ENCODE measurements at places on chromosomes 13 and 19. TPM values are rescaled to one million over a fixed set of nuclear protein-coding genes. Genes with fewer than 3 reads are reported as not detected.

The APOE gene
- 4.1 TPM for total RNA-seq

The PLIN4 gene
- 8.9 TPM for total RNA-seq

The CCDC169 gene
- 6.7 TPM for total RNA-seq

The ZNF730 gene
- total RNA-seq: 2.6 TPM

The LRG1 gene
- not detected for total RNA-seq

The ZNF222 gene
- total RNA-seq: 4.8 TPM

The CNN1 gene
- total RNA-seq: 9.3 TPM

The C19orf67 gene
- total RNA-seq: 0.17 TPM

The ZNF492 gene
- 0.17 TPM for total RNA-seq

The TGFBR3L gene
- 0.58 TPM for total RNA-seq

The HCN2 gene
- total RNA-seq: 1.7 TPM

The DACT3 gene
- 15.5 TPM for total RNA-seq

The NANOS3 gene
- total RNA-seq: 0.66 TPM

The SELENOV gene
- not detected for total RNA-seq

The CEACAM1 gene
- not detected for total RNA-seq

The ZNF497 gene
- 0.87 TPM for total RNA-seq

The METTL21C gene
- total RNA-seq: not detected

The NLRP9 gene
- not detected for total RNA-seq

The PAN3 gene
- 22.1 TPM for total RNA-seq

The GPR12 gene
- not detected for total RNA-seq

The SHANK1 gene
- 7.3 TPM for total RNA-seq

The KLK3 gene
- not detected for total RNA-seq

The PROZ gene
- not detected for total RNA-seq

The ZNF790 gene
- 8.3 TPM for total RNA-seq

The NRTN gene
- 0.50 TPM for total RNA-seq

The SIGLEC10 gene
- not detected for total RNA-seq

The SNAPC2 gene
- 36.7 TPM for total RNA-seq

The ZNF136 gene
- 6.4 TPM for total RNA-seq

The DIAPH3 gene
- total RNA-seq: 19.6 TPM

The CACNA1A gene
- 29.6 TPM for total RNA-seq

The RAB20 gene
- total RNA-seq: 8.3 TPM

The ZNF845 gene
- 7.6 TPM for total RNA-seq

The CEACAM4 gene
- total RNA-seq: not detected

The C19orf33 gene
- not detected for total RNA-seq

The ENOX1 gene
- total RNA-seq: 1.6 TPM

The MCF2L gene
- total RNA-seq: 0.33 TPM

The LGALS4 gene
- not detected for total RNA-seq

The PTH2 gene
- not detected for total RNA-seq

The PSG2 gene
- 0.50 TPM for total RNA-seq

The OVOL3 gene
- not detected for total RNA-seq

The IGFL1 gene
- not detected for total RNA-seq

The SOX21 gene
- not detected for total RNA-seq

The RASL11A gene
- total RNA-seq: 55.6 TPM
